ENCODE measurements at places on chromosomes 1 and 21.
A peak's percentile ranks its signal among the peaks of the same experiment; 100 is the strongest.

- no peak for DNase-seq
Observed at GRCh38 chr1:96059736-96060135, 661.8 kb upstream of the PTBP2 start.

DNA sequence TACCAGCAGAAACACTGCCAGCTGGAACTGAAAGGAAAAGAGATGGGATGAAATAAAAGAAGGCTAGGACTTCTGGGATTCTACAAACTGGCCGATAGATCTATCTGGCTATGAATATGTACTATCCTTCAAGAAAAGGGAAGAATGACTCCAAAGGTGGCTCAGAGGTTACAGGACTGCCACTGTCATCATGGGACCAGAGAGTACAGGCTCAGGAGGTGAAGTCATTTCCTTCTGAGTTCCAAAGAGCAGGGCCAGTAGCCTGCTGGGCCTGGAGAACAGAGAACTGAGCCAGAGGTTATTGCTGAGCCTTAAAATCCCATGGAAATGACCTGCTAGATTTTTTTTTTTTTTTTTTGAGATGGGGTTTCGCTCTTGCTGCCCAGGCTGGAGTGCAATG lies 27.6 kb downstream of the ZNF496 start:
- no peak for DNase-seq

DNA sequence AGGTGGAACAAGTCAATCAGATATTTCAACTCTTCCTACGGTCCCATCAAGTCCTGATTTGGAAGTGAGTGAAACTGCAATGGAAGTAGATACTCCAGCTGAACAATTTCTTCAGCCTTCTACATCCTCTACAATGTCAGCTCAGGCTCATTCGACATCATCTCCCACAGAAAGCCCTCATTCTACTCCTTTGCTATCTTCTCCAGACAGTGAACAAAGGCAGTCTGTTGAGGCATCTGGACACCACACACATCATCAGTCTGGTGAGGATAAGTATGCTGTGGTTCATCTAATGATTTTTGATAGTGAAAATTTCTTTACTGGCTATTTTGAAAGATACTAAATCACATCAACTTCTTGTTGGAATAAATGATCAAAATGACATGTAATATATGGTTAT lies 67.7 kb upstream of the MPC2 start:
- DNase-seq, result no peak

GRCh38 chr1:99661780-99662179 lies 15.9 kb downstream of the PALMD start:
- no peak for DNase-seq

GRCh38 chr1:48746906-48747305 lies 29.8 kb downstream of the BEND5 start:
- DNase-seq, result no peak

DNA sequence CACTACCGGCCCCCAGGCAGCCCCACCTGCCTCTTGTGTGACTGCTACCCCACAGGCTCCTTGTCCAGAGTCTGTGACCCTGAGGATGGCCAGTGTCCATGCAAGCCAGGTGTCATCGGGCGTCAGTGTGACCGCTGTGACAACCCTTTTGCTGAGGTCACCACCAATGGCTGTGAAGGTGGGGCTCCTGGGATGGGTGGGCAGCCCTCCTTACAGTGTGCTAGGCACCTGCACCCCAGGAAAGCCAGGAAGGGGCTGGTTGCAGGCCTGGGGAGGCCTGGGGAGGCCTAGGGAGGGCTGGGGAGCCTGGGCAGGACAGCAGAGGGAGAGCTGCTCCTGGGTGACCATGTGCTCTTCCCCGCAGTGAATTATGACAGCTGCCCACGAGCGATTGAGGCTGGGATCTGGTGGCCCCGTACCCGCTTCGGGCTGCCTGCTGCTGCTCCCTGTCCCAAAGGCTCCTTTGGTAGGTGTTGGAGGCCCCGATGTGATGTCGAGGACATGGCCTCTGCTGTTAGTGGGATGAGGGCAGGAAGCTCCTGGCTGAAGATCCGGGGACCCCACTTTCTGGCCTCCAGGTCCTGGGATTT lies 16.5 kb downstream of the CELSR2 start:
- DNase-seq, result no peak

GRCh38 chr1:42845866-42846256 lies 552 bp upstream of the ZNF691 start:
- DNase-seq, result no peak

GRCh38 chr1:226772446-226773139 lies 33.5 kb upstream of the ITPKB start:
- DNase-seq, result no peak

GRCh38 chr1:243267914-243268653 lies 12.2 kb downstream of the SDCCAG8 start:
- peak; percentile 62 for DNase-seq

DNA sequence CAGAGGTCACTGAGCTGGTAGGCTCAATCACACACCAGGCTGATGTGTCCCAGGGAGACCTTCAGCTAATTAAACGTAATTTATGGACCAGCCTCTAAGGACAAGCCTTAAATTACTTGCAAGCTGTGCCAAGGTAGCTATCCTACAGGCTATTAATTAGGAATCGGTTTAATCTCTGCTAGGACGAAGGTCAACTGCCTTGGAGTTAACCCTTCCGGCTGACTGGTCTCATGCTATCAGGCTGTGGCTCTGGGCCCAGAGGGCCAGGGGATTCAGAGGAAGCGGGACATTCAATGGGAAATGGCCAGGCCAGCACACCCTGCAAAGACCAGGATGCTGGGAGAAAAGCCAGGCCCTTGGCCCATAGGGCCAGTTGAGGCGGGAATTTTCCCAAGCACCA lies 19.0 kb downstream of the DHRS3 start:
- DNase-seq, result no peak

DNA sequence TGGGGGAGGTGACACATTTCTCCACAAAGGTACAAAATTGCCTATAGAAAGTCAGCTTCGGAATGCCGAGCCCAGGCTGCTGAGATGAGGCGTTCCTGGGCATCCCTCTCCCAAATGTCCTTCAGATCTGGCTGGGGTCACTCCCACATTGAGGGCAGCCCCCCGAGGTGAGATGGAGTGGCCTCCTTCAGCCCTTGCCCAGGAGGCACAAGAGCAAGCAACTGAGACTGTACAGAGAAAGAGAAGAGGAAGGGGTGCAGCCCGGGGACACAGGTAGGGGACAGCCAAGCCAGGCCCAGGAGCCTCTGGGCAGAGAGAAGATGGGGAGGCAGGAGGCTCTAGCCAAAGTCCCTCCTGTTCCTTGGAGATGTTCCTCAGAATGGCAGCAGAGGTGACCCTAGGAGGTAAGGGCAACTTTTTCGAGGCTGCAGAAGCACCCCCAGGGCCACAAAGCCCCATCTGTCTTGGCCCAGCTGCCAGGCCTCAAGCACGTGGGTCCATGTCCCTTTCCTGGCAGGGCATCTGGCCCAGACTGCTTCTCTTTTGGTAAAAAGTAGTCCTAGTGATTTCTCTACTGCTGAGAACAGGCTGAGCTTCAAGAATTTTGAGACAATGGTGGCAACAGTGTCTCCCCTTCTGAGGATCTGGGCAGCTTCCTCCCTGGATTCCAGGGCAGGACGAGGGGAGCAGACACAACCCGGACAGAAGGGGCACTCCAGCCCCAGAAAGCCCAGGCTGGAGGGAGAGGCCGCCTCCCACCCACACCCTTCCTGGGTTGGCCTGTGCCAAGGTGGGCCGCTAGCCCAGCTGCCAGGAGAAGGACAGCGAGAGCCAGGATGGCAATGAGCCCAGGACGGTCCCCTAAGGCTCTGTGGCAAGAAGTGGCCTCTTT lies 68.0 kb downstream of the LRRN2 start:
- DNase-seq, result no peak

- DNase-seq, result no peak
Observed at GRCh38 chr1:168372861-168373371, 92.2 kb downstream of the TBX19 start.

- no peak for DNase-seq
Observed at GRCh38 chr1:7263021-7263960, 478.0 kb downstream of the CAMTA1 start.

GRCh38 chr1:94819945-94820746 lies at the start of gene SLC44A3:
SLC44A3 (plus strand) TSS chr1:94820357; CDS start chr1:94820452, 95 bp downstream.
- no peak for DNase-seq

DNA sequence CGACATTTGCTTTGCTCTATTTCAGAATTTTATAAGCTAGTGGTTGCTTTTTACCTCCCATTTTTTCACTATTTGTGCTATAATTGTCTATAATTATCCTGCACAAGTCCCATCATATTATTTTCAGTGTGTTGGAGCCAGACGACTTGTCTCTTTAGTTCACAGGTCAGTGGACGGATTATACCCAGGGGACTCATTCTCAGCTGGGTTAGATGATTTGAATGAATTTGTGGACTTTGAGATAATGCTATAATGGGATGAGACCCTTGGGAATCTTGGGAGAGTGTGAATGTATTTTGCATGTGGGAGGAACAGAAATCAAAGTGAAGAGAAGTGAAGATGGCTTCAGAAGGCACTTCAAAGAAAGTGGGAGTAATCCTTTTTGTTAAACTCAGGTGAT lies 31.5 kb upstream of the KCNK1 start:
- DNase-seq, result no peak

DNA sequence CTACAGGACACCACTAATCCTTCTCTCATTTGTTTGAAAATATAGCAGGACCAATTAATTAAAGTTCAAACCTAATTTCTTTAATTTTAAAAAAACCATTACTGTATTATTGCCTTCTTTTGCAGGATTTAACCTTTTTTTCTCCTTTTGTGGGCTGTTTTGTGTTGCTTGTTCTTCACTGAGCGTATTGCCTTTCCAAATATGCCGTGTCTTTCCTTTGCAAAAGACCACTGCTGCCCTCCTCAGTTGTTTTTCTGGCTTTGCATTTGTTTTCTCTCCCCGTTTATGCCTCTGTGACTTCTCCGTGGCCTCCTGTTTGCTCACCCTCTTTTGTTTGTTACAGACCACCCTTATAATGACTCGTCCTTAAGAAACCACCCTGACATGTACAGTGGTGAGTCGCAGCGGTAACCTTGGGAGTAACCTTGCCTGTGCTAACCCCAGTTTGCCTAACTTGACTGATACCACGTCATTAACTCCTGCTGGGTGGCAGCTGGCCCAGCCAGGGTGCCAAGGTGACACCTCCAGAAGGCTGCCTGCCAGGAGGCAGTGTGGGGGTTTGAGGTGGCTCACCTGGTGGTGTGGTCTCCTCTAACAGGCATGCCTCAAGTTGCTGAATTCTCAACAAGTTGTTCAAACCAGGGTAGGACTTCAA lies 81.1 kb upstream of the CNTN2 start:
- no peak for DNase-seq

DNA sequence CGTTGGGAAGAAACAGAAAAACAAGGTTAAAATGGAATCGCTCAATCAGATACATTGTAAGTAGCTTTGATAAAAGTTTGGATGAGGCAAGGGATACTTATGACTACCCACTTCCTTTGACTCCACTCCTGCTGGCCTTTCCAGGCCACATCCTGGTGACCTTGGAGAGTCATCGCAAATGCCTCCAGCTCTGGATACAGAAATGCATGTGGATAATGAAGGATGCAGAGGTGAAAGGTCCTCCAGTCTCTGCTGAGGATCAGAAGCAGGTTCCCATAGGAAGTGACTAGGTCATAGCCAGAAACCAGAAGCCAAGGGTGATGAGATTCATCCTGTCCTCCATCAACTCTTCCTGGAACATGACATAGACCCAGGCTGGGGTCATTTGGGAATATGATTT lies 6.2 kb upstream of the CAMK1G start:
- DNase-seq, result no peak

DNA sequence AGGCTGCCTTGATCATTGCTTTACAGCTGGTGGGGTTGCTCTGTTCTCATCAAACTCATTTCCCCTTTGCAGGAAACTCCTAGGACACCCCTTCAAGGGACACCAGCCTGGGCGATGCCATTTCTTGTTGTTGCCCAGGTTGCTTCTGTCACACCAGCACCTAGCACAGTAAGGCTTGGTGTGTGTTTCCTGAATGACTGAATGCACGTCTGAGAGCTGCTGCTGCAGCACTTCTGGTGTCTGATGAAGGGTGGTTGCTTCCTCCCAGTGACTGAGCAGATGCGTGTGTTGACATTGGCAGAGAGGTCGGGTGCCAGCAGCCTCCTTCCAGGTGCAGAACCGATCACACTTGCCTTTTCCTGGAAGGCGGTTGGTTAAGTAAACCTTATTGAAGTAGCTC lies 477.4 kb downstream of the CAMTA1 start:
- DNase-seq, result no peak

DNA sequence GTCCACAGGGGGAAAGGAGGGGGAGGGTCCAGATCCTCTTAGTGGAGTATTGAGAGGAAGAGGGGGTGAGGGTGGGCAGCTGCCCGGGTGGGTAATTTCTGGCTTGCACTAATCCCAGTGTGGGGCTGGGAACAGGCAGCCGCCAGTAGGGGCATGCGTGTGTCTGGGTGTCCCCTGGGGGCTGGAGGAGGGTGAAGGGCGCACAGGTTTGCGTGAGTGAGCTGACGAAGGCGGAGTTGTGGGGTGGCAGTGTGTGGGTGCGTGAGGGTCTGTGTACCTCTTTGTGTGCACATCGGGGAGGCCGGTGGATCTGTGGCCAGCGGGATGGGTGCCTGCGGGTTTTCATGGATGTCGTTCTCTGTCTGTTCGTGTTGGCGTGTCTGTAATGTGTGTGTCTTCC lies 97.3 kb downstream of the PAX7 start:
- DNase-seq, result no peak

GRCh38 chr1:232127190-232127589 lies 500.6 kb downstream of the DISC1 start:
- no peak for DNase-seq

DNA sequence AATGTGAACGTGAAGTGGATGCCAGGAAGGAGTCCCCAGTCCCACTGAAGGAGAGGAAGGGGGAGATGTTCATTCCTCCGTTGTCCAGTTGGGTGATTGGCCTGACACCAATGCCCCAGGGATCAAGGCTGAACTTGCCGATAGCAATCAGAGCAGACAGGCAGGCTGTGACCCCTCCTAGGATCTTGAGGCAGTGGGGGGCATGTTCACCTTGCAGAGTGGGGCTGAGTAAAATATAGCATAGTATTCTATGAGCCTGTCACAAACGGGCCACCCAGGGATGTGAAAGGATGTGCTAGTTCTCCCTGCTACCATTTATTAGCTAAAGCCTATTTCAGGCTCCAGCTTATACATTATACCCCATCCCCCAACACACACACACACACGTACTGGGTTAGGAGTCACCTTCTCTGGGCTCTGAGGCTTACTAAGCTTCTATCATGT lies 80.7 kb upstream of the CD34 start:
- DNase-seq, result no peak

- DNase-seq, result no peak
Observed at GRCh38 chr21:27060190-27060589, 93.3 kb upstream of the ADAMTS5 start.

GRCh38 chr1:204338997-204339396 lies 20.7 kb downstream of the PLEKHA6 start:
- no peak for DNase-seq

DNA sequence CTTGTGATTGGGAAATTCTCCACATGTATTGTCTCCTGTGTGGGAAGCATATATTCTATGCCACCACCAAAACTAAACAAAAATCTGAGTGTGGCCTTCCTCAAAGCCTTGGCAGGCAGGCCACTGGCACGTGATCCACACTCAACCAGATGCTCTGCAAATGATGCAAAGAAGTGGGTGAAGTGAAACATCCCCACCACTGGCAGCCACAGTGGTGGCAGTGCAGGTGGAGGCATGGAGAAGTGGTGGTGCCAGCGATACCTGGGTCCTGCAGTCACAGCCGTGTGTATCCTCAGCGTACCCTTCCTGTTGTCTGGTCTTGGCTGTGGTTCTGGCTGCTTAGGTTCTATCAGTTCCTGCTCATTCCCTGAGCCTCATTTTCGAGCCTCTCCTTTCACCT lies 65.2 kb downstream of the PLPPR5 start:
- no peak for DNase-seq
